ENCODE measurements at places on chromosomes 12 and 14.

GRCh38 chr12:128606051-128606450 lies 217.7 kb downstream of the SLC15A4 start:
- DNase-seq, result no peak

DNA sequence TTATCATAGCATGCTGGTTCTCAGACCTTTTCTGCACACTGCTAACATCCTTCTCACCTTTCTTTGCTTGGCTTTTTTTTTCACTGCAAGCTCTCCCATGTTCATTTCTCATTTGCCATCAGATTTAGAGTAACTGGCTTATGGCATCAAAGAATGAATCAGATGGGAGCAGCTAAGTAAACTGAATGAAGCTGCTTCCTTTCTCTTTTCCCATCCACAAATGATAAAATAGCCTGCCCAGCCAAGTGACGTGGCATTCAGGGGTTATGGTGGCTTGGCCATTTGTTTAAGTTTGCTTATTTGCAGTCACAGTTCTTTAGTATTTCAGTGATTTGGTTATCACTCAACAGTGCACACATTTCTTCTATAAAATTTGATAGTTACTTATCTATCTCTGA lies 708.6 kb downstream of the DIO2 start:
- no peak for DNase-seq

DNA sequence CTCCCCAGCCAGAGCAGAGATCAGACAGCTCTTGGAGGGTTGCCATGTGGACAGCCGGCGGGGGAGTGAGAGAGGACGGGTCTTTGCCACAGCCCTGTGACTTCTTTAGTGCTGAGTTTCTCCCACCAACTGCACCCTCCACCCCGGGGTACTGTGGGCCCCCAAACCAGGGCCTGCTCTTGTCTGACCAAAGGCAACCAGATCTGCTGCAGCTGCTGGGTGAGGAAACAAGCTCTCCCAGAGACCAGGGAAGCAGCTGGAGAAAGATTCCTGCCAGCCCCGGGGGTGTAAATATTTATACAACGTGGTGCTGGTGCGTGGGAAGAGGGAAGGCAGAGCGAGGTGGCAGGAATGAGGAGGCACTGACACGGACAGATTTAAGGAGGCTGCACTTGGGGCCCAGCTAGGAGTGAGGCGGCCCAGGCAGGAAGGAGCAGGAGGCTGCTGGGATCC lies 14.3 kb upstream of the ZFP36L1 start:
- DNase-seq, result no peak

DNA sequence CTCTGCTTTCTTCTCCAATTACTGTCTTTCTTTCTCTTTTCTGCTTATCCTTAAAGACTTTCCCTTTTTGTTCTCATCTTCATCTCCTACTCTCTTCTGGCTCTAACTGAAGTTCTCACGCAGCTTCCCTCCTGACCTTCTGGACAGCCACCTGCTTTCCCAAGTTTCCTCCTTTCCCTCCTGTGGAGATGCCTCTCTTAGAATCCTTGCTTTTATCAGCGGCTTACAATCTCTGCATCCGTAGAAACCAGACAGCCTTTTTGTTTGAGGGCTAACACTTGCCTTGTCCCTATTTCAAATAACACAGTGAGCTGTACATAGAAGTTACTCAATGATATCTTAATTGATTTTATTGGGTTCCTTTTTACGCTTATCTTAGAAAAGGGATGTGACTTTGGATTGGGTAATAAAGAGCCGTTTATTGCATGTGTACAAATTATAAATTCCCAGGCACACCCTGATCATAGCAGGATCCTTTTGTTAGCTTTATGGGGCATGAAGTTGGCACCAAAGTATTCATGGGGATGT lies 2.1 kb upstream of the LGALS3 start:
- DNase-seq, result no peak

- DNase-seq, result no peak
These were observed 384.1 kb downstream of the FOXG1 start for GRCh38 chr14:29150659-29151058.

- DNase-seq, result no peak
These were observed 9.8 kb downstream of the RARG start for GRCh38 chr12:53222170-53222721.

- DNase-seq, result no peak
These were observed 32.4 kb downstream of the PIGH start for GRCh38 chr14:67567654-67568053.

DNA sequence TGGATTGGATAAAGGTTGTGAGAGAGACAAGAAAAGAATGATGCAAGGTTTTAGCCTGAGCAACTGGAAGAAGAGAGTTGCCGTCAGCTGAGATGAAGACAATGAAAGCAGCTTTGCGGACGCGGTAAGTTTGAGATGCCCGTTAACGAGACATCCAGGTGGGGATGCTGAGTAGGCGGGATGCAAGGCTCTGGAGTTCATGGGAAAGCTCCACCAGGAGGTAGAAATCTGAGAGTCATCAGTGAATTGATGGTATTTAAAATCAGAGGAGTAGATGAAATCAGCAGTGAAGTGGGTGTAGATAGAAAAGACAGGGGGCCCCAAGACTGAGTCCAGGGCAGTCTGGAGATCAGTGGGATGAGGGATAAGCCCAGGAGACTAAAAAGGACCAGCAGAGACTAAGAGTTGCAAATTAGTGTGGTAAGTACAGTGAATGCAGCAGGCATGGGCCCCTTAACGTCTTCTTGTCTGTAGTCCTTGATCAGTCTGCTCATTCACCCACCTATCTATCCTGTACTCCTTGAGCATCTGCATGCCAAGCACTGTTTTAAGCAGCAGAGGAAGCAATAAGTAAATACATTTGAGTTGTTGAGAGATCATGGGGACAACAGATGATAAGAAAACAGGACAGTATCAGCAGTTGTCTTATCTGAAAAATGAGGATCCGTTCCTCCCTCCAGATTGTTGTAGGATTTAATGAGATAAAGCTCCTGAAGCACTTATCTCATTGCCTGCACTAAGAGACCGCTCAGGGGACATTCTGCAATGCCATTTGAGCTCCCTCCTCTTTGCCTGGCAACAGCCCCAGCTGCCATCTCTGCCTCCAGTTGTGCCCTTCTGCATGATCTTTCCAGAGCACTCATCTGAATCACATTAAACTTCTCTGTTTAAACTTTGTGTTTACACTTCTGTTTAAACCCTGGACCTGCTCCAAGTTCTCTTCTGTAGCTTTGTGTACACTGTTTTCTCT lies 91.5 kb downstream of the APAF1 start:
- no peak for DNase-seq

- DNase-seq, result no peak
These were observed 2.6 kb upstream of the RCOR1 start for GRCh38 chr14:102589761-102590290.

DNA sequence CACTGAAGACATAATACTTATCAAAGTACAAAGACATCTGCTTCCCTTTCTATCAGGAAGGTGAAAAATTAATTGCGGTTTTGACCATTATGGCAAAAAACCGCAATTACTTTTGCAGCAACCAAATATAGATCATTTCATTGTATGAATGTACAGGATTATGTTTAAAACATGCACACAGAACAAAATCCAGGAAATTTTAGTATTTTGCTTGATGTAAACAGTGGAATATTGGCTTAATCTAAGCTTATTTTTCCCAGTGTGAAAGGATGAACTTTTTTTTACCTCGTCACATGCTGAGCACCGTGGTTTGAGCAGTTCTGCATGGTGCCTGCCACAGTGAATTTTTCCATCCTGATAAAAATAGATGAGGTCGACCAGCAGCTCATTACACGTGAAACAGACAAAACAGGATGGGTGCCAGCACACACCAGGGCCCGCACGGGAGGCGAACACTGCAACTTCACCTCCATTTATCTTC lies 121.2 kb downstream of the PRICKLE1 start:
- peak; percentile 21 for DNase-seq

GRCh38 chr14:92348154-92348553 lies 25.2 kb downstream of the SLC24A4 start:
- peak; percentile 30 for DNase-seq

- DNase-seq, result no peak
These were observed 40.0 kb upstream of the TESC start for GRCh38 chr12:117139025-117139717.

DNA sequence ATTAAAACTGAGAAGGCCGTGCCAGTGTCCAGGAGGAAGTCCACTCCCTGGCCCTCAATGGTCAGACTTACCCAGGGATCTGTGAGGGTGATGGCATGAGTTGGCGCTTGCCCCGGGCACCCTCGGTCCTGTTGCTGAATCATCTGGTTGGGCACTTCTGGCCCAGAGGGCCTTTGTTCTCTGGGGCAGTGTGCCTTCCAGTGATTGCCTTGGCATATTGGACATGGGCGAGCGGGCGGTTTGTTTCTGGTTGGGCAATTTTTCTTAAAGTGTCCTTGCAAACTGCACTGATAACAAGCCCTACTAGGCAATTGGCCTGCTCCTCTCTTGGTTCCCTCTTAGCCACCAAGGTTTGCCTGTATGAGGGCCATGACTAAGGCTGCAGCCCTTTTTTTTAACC lies 69.5 kb upstream of the ZDHHC17 start:
- no peak for DNase-seq

DNA sequence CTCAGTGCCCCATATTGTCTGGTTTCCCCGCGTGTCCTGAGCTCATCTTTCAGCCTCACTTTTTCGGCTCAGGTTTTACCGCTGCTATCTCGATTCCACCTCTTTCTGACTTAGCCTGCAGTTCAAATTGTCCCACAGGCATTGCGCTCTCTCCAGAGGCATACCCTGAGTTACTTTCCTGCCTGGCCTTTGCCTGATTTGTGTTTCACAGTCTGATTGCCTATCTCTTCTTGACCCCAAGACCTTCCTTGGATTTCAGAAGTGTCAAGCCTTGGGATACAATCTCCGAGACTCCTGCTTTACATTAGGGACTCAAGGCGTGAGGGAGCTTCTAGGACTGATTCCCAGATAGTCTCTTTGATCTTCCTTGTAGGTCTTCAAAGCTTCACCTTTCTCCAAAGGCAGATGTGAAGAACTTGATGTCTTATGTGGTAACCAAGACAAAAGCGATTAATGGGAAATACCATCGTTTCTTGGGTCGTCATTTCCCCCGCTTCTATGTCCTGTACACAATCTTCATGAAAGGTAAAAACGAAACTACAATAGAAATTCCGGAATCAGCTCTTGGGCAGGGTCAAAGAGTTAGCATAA lies 629 bp downstream of the LETMD1 start:
- DNase-seq, result no peak

DNA sequence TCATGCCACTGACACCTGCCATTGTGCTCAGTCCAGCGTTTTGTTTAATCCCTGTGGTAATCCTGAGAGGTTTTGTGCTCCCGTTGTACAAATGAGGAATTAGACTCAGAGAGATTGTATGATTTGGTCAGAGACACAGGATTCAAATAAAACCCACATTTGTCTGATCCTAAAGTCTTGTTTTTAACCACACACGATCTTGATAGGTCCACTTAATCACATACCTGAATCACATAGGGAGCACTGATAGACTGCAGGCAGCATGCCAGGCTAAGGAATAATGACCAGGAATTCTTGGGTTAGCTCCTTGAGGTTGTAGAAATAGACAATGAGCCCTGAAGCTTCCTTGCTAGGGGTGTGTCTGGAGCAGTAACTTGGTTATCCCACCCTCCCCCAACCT lies 202.6 kb upstream of the RGS6 start:
- DNase-seq, result no peak

- DNase-seq, result no peak
These were observed 87.4 kb downstream of the CPSF2 start for GRCh38 chr14:92209141-92209540.

DNA sequence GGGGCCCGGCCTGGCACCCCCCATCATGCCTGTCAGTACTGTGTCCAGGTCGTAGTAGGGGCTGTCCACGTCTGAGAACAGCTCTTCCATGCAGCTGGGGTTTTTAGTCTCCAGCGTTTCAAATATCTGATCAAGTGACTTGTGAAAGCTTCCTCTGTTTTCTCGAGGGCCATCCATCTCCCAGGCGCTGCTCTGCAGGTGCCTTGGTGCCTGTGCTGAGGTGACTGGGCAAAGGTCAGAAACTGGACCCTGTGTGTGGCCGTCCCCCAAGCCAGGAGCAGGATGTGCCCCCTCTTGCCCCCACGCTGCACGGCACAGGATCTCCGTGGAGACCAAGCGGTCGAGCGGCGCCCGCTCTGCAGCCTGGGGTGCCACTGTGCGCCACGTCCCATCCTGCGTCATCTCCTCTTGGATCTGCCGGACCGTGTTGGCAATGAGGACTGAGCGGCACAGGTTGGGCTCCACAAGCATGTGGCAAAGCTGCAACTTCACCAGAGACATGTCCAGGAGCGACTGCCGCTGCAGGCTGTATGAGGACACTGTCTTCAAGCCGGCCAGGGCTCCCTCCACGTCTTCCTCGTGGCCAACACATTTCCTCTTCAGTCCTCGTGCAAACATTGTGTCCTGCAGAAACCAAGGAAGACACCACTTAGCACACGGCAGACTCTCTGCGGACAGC lies 9.4 kb downstream of the CDCA4 start:
- no peak for DNase-seq

DNA sequence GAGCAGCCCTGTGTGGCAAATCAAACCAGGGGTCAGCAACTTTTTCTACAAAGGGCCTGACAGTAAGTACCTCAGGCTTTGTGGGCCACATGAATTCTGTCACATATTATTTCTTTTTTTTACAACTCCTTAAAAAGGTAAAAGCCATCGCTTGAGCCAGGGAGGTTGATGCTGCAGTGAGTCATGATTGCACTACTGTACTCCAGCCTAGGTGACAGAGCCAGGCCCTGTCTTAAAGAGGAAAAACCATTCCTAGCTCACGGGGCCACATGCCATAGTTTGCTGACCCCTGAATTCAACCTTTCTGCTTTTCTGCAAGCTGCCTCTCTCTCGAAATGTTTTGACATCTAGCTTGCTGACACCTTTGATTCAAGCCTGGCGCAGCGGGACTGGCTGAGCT lies 55.1 kb upstream of the CORO1C start:
- no peak for DNase-seq

DNA sequence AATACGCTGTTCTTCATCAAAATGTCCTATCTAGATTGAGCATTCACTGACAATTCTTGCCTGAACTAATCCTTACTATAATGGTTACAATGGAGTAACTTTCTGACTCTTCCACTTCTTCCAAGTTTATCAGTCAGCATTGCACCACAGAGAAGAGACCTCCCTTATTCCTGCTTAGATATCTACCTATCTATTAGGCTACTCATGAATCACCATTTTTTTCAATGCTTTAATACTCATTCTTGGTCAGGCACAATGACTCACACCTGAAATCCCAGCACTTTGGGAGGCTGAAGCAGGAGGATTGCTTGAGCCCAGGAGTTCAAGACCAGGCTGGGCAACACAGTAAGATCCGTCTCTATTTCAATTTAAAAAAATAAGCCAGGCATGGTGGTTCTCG lies 39.3 kb downstream of the RPS6KA5 start:
- no peak for DNase-seq

DNA sequence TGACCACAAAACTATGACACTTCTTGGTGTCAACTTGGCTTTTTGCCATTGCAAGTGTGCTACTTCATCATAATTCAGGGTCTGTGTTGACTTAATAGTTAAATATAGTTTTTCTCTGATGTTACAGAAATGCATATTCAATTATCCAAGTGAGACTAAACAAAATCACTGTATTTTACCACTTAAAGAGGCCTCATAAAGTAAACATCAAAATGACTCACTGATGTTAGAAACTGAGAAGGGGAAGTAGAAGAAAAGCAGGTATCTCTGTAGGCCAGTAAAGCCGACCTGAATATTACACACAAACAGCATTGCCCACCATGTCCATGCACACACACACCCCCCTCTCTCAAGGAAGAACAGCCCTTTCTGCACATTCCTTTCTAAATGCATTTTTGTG lies 55.4 kb downstream of the RPAP3 start:
- no peak for DNase-seq

- DNase-seq, result no peak
These were observed 25.5 kb upstream of the COX6A1 start for GRCh38 chr12:120412421-120412820.

Measured in transverse colon (tissue), 4 donors.